Left renal cortex interstitium (tissue), 4 donors: ENCODE measurements at places on chromosomes 1 and 21. TPM values are rescaled to one million over a fixed set of nuclear protein-coding genes. Genes with fewer than 3 reads are reported as not detected.

GRCh38 chr1:235421751-235422150 is 54.5 kb downstream of the TBCE start:
- no peak for DNase-seq

- DNase-seq, result no peak
These were observed 58.9 kb upstream of the TRABD2B start for GRCh38 chr1:48055876-48056764.

- DNase-seq, result no peak
These were observed 601.1 kb downstream of the USP25 start for GRCh38 chr21:16330908-16331268.

DNA sequence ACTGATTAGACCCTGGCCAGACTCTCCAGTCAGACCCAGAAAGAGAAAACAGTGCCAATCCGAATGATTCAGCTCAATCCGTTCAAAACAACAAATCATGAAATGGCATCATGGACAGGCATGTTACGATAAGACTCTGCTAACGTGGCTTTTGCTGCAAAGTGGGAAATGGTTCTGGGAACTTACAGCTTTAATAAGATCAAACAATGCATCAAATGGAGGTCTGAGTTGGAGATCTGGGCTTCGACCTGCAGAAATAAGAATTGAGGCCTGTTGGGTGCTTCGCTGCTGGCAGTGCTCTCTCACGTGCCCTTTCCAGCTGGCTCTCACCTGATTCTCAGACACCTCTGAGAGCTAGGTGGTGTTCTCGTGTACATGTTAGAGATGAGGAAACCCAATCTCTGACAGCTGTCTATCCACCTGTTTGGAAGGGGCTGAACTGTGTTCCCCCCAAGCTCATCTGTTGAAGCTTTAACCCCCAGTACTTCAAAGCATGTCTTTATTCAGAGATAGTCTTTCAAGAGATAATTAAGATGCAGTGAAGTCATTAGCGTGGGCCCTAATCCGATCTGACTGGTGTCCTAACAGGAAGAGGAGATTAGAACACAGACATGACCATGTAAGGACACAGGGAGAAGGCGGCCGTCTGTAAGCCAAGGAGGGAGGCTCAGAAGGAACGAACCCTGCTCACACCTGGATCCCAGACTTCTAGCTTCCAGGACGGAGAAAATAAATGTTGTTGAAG is 45.5 kb upstream of the ETS2 start:
- DNase-seq, result no peak

DNA sequence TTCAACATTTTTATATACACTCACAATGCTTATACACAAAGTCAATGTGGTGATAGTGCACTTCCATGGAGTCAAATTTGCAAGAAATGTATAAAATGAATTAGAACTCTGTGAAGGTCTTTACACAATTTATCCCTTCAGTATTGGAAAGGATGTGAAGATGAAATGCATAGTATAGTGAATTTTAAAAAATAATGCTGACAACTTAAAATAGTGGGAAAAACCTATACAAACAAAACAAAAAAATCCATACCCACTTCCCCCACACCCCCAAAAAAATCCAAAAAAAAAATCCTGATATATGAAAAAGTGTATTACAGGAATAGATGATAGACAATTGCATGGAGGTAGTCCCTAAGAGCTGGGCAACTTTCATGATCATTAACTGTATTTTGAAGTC is 165.3 kb downstream of the HLX start:
- DNase-seq, result no peak

GRCh38 chr1:42541104-42541503 is 78.0 kb downstream of the CCDC30 start:
- no peak for DNase-seq

DNA sequence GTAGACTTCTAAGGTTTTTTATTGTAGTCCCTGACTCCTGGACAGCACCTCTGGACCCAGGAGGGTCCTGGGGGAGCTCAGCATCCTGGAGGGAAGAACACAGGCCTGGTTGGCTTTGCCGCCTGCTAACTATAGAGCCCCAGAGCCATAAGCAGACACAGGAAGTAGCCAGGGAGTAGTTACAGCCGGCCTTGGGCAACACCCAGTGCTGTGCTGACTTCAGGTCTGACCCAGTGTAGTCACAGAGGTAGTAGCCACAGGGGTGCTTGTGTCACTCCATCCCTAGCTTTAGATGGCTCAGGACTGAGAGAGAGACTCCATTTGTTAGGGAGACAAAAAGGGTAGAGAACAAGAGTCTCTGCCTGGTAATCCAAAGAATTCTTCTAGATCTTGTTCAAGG is 21.9 kb downstream of the MCOLN2 start:
- DNase-seq, result no peak

- no peak for DNase-seq
These were observed 31.9 kb downstream of the KCNC4 start for GRCh38 chr1:110242062-110242461.

- DNase-seq, result no peak
These were observed 113.5 kb downstream of the PRDM2 start for GRCh38 chr1:13813398-13814012.

DNA sequence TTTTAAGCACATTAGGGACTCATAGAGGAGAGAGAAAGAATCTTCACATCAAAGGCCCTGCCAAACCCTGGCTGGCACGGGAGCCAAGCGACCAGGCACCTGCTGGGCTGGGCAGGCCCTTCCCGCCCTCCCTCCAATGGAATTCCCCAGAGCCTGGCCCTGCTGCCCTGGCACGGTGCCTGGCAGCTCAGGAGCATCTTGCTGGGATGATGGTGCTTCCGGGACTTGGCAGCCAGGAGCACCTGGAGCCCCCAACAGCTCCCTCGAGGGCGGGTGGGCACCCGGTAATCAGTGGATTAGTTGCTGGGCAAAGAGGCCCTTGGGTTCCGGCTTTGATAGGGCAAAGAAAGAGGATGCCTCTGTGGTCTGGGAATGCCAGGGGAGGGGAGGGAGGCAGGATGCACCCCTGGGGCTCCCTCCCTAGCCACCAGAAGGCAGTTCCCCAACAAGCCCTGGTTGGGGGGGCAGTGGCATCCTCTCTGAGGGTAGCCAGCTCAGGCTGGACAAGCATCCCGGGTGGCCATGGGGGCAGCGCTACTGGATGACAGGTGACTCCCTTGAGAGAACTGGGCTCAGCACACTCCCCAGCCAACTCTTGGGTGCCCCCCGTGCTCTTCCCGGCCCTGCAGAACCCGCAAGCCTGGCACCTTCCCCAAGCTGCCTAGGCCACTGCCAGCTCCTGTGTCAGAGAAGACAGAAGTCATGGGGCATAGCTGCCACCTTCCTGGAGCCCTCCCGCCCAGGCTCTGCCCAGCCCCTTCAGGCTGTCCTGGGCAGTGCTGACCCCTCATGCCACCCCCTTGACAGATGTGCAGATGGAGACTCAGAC is 26.4 kb downstream of the KRTAP10-1 start:
- no peak for DNase-seq

DNA sequence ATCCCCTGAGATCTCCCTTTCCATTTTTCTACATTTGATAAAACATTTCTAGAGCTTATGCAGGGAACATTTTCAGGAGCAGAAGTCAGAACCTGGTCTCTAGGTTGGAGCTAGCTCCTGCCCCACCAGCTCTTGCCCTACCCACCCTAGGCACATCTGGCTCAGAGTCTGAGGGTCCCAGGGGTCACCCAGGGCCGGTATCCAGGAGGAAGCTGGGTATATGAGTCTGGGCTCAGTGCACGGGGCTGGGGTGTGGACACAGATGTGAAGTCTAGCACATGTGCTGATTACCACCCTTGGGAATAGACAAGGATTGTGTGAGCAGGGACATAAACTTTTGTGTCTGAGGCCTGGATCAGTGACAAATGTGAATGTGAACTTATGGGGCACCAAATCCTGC is 95.4 kb downstream of the MATN1 start:
- DNase-seq, result no peak

DNA sequence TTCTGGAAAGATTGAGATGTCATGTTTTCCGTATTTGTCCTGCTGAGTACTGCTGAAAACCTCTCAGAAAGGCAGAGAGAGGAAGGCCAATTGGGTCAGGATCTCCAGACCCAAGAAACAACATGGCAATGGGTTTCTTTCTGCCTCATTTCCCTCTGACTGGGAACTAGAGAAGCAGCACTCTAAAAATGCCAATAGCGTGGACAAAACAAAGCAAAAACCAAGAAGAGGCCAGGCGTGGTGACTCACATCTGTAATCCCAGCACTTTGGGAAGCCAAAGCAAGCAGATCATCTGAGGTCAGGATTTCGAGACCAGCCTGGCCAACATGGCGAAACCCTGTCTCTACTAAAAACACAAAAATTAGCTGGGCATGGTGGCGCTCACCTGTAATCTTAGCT is 18.3 kb downstream of the TNFRSF9 start:
- DNase-seq, result no peak

DNA sequence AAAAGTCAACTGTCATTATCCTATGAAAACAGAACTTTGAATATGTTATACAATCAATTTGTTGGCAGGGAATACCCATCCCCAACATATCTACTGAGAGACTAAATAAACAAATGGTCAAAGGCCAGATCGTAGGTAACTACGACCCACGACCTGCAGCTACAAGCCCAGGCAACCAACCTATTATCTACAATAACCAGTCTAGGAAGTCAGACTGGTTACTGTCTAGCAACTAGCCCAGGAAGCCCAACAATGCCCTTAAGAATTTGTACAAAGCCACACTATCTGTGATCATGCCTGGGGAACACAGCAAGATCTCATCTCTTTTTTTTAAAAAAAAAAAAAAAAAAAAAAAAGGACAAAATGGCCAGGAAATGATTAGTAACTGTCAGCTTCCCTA is 58.7 kb downstream of the SMYD3 start:
- no peak for DNase-seq

GRCh38 chr1:6331543-6332273 is 61.9 kb downstream of the ACOT7 start:
- no peak for DNase-seq

DNA sequence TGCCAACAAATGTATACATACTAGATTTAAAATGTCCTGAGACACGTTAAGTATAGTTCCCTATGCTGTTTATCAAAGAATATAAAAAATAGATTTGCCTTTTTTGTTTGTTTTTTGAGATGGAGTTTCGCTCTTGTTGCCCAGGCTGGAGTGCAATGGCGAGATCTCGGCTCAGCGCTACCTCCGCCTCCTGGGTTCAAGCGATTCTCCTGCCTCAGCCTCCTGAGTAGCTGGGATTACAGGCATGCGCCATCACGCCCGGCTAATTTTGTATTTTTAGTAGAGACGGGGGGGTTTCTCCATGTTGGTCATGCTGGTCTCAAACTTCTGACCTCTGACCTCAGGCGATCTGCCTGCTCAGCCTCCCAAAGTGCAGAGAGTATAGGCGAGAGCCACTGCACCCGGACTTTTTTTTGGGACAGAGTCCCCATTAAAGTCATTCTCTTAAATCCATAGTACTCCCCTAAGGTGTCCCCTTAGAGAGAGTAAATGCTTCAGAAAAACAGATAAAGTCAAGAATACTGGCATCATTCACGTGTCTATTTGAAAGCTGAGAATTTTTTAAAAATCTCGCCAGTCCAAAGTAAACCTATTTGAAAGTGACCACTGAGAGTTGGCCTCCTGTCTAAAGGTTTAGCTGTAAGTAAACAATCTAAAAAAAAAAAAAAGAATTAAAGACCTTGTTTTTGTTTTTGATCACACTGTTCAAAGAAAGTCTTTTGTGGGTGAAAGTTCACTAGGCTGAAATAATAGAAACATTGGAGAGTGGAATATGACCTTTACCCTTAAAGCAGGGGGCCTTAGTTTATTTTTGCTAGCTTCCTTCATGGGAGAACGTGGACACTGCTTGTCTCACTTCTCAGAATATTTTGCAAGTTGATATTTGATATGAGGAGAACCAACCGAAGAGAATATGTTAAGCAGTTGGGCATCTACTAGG is 48.0 kb upstream of the SLC16A1 start:
- no peak for DNase-seq

DNA sequence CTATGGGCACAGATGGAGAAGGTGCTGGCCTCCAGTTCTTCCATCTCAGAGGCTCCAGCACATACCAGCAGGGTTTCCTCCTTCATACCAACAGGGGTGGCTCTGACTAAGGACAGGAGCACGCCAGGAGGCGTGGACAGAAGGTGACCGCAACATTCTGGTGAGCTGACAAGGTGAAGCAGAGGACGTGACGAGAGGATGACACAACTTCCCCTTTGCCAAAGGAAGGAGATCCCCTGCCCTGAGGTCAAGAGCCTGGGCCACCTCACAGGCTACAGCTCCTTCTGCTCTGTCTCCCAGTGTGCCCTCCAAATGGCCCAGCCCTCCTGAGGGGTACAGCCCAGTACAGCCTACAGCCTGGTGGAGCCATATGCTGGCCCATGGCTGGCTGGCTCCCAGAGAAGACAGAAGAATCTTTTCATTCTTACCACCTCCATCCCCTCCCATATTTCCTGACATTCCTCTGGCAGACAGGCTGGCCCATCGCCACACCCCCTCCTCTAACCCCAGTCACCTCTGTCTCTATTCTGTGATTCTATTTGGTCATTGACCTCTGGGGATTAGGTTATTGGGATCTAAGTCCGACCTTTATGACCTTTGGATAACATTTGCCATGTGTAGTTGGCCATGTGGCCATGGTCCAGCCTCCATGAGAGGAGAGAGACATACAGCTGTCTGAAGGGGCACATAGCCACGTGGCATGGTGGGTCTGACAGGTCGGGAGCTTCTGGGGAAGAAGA is 5.1 kb upstream of the LAMB3 start:
- no peak for DNase-seq

- DNase-seq, result no peak
These were observed 543 bp upstream of the MARK1 start for GRCh38 chr1:220527279-220527907.

DNA sequence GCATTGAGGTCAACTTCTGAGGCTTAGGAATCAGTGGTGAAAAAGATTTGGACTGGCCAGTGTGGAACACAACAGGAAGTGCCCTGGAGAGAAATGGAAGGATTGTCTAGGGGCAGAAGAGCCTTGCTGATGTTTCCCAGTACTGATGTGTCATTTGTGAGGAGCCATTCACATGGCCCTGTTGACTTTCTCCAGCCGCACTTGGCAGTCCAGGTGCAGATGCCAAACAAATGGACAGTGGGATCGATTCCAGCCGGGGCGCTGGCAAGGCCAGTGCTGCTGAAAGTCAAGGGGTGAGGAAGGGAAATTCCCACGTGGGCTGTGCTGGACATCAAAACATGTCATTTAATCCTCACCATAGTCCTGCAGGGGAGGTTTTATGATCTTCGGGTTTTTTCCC is 4.9 kb upstream of the TRIM63 start:
- DNase-seq, result no peak

DNA sequence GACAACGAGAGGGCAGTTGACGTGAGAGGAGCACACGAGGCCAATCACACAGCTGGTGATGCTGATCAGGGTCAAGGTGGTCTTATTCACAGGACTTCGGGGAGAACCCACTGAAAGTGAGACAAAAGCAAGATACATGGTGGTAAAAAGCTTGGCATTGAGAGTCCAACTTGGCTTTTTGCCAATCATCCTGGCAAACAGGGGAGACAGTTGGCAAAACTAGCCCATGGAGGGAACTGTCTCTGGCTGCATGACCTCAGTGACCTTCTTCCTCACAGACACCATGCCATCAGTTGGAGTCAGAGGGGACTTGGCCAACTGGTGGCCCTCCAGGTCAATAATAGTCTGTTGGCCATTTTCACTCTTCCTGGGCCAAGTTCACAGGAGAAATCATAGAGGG is 139.9 kb downstream of the ASTN1 start:
- no peak for DNase-seq

Gene TSACC
- 1.2 TPM for polyA plus RNA-seq

Gene NBPF8
- 11.8 TPM for polyA plus RNA-seq

Gene BTBD19
- 8.6 TPM for polyA plus RNA-seq

Gene C1QB
- polyA plus RNA-seq, result 12.3 TPM

Gene MORN1
- polyA plus RNA-seq, result 12.6 TPM

Gene NUP210L
- polyA plus RNA-seq, result 0.22 TPM

Gene COL11A1
- polyA plus RNA-seq, result 7.3 TPM

Gene KLF17
- polyA plus RNA-seq, result not detected

Gene FCMR
- polyA plus RNA-seq, result 2.8 TPM

Gene ZNF124
- 23.2 TPM for polyA plus RNA-seq

Gene TNNI3K
- polyA plus RNA-seq, result 1.8 TPM

Gene GBP1
- polyA plus RNA-seq, result 13.0 TPM

Gene CNTN2
- polyA plus RNA-seq, result 0.82 TPM
